ENCODE measurements at places on chromosomes 5 and 9.

DNA sequence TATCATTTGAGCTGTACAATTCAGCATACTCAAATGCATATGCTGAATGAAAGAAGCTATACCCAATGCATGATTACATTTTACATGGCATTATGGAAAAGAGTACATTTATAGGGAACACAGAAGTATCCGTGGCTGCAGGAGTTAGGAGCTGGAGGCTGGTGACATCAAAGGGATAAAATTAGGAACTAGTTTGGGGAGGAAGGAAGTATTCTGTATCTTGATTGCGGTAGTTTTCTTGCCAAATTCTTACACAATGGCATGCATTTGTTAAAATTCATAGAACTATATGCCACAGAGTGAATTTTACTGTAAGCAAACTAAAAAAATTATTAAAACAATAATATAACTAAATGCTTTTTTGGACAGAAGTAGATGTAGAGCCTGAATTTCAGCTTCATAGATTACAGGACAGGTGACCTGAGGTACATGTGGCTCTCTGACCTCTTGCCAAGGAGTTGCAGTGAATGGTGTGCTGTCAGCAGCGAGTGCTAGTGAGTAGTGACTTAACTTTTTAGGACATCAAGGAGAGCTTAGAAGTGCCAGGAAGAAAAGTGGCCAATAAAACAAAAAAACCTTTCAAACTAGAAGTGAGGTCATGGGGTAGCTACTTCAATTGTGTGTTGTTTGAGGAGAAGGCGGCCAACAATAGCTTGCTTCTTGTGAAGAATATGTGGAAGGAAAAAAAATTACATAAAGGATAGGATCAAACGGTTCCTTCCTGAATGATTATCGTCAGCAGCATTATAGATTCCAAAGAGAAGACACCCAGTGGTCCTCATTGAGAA, 514.9 kb upstream of the CLINT1 start:
- DNase-seq, result no peak

GRCh38 chr5:41863871-41864486, 6.2 kb downstream of the OXCT1 start:
- DNase-seq, result no peak

DNA sequence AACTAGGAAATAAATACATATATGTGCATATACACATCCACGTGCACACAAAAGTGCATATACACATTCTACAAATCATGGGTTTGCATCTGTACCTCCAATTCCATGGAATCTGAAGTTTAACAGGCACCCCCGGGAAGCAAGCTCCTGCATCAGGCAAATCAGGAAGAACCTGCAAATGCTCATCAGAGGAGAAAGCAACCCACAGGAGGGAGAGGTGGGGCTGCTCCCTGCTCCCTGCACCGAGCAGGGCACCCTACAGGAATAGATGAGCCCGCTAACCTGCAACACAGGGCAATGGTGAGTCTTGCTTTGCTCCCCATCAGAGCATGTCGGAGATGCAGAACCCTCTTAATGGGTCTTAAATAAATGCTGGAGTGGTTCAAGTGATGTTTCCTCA, 151.3 kb downstream of the DAB2IP start:
- no peak for DNase-seq

GRCh38 chr5:86971034-86971571, 296.6 kb upstream of the RASA1 start:
- DNase-seq, result no peak

GRCh38 chr5:134103998-134104654, 10.4 kb upstream of the TCF7 start:
- DNase-seq, result no peak

DNA sequence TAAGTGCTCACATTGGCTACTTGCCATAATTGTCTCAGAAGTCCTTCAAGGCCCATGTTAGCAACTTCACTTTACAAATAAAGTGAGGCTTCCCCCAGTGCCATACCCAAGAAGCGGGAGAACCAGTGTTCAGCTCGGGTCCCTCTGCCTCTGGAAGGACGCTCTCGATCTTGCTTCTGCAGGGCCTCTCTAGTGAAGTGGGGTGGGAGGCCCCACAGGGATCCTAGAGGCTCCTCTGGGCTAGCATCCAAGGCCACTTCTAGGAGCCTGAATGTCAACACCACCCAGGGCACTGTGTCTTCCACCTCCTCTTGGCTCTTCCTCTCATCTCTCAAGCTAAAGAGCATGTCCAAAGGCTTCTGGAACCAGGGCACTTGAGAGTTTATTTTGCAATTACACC, 282.5 kb downstream of the GADD45G start:
- no peak for DNase-seq

DNA sequence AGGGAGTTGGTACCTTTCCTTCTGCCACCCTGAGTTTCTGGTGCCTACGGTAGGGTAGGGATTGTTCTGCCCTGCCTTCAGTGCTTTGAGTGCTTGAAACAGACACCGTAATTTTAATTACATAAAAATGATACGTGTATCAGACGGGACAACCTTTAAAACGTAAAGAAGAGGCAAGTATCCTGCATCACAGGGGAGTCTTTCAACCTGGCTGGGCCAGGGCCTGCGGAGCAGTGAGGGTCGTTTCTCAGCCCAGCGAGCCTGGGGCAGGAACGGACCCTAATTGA, 483 bp upstream of the DAB2IP start:
- DNase-seq, result no peak

GRCh38 chr5:34020726-34021125, 12.9 kb upstream of the AMACR start:
- DNase-seq, result no peak

- peak; percentile 1 for DNase-seq
Measured at GRCh38 chr5:149376711-149377447, 2.2 kb downstream of the IL17B start.

- DNase-seq, result no peak
Measured at GRCh38 chr5:38948501-38948900, 102.7 kb downstream of the OSMR start.

DNA sequence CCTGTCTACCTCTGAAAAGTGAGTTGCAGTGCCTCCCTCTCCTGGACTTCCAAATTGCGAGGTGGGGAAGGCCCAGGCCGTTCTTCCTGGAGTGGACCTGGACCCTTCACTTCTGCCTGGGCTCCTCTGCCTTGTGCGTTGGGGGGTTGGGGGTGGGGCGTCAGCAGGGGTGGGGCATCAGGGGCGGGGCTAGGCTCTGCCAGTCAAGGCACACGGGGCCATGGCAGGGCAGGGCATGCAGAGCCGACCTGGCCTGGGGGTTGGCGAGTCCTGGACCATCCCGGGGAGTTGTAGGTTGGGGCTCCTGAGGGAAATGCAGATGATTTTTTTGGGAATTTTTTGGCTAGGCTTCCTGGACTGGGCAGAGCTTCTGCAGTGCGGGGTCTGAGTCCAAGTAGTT, 87.1 kb downstream of the EHMT1 start:
- DNase-seq, result no peak

DNA sequence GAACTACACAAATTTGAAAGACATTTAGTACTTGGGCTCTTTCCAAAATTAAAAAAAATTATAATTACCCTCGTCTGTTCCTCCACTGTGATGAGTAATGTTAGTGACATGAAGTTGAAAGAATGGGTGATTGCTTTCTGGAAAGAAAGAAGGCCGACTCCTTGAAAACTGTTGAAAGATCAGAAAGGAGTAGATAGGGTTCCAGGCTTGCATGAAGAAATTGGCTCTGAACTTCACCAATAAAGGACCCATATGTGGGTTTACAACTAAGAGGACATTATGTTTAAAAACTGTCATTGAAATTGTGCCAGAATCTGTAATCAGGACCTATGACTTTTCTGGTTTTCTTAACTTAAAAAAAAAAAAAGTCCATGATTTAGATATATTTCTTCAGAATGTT, 20.7 kb upstream of the MOCS2 start:
- DNase-seq, result no peak

DNA sequence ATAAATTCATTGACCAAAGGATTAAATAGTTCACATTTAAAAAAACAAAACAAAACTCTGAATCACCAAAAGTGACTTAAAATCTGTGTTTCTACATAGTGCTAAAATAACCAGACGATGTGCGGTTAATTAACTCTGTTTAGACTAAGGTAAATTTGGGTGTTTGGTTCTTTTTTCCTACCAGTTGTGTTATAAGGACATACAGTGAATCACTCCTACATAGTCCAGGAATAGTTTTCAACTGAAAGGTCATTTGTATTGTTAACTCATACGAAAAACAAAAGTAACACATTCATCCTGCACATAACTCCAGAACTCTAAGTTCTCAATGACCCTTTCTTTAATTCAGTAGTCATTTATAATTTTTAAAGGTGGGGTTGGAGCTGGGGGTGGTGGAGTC, 203.7 kb downstream of the GLIS3 start:
- DNase-seq, result no peak

DNA sequence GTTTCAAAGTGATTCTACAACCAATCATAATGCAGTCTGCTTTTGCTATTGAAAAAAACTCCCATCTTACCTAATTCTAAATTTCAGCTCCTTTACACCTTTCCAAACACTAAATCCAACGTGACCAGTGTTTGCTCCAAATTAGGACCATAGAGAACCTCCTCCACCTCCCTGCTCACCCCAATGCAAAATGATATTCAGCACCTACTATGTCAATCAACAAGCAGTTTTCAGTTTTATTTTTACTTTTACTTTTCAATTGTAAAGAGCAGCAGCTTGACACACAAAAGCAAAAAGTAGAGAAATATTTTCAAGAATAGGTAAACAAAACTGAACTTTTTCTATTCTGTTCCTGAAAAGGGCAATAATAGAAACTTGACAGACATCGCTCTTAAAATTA, 3.4 kb downstream of the FAM13B start:
- DNase-seq, result no peak

DNA sequence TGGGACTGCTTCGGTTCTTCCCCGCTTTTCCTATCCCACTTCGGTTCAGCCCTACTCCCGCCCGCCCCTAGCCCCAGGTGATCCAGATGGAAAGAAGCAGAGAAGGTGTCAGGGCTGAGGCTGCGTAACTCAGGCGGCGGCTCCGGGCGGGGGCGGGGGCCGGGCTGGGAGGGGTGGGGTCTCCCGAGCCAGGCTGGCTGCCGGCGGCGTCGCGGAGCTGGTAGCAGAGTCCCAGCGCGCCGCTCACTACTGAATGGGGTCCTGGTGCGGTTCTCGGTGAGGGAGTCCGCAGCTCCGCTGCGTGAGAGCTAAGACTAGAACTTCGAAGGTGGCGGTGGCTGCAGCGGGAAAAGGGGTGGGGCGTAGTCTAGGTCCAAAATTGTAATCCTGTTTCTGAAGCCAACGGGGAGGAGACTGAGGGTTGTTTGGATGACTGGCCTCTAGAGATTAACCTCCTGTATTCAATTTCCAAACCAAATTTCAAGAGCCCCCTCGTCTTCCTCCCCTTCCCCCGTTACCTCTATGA, 1.4 kb downstream of the PRR16 start:
- DNase-seq, result peak; percentile 55

GRCh38 chr5:77629509-77630113, 8.9 kb downstream of the OTP start:
- peak; percentile 45 for DNase-seq

GRCh38 chr5:171934586-171934985, 71.9 kb downstream of the FBXW11 start:
- DNase-seq, result no peak

Data from pancreas (tissue), 10 donors.